ENCODE measurements at places on chromosomes 3 and 15.

DNA sequence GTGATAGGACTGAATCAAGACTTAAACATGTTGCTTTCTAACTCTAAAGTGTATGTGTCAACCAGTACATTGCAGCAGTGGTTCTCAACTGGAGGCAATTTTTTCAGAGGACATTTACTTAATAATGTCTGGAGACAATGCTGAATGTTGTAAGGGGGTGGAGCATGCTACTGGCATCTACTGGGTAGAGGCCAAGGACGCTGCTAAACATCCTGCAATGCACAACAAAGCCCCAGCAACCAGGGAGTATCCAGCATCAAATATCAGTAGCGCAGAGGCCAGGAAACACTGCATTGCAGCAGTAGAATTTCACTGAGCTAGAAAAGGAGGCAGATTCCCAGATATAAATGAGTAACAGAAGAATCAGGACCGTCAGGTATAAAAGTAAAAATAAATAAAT, 79.8 kb upstream of the GRM7 start:
- DNase-seq, result no peak

DNA sequence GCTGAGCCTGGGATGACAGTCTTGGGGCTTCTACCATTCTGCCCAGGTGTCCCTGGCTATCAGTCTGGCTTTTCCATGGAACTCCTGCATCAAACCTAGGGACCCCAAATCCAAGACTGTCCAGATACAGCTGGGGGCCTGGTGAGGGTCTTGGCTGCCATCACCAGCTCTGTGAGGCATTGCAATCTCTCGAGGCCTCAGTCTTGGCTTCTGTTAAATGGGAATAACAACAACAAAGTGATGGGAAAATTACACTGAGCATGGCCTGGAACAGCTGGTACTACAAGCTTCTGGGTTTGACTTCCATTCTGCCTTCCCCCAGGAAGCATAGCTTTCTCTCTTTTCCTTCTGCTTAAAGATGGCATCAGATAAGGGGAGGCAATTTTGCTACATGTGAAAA, 50.0 kb upstream of the LCTL start:
- DNase-seq, result no peak

DNA sequence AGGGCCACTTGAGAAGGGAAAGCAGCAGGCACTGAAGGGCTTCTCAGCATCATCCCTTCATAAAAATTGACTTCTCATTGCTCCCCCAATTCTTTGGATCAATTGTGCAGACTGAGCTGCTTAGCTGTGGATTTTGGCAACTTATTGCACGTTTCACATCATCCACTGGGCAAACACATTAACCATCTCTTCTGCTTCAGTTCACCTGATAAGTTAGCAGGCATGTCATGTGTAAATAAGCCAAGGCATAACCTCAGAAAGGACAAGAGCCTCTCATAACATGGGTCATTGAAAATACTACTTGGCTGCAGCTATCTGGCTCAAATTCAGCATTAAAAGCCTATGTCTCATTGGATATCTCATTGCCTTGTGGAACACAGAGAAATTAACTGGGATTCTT, 366.5 kb downstream of the LRRC3B start:
- DNase-seq, result no peak

- DNase-seq, result no peak
Measured at GRCh38 chr3:173735841-173736240, 338.3 kb downstream of the NLGN1 start.

DNA sequence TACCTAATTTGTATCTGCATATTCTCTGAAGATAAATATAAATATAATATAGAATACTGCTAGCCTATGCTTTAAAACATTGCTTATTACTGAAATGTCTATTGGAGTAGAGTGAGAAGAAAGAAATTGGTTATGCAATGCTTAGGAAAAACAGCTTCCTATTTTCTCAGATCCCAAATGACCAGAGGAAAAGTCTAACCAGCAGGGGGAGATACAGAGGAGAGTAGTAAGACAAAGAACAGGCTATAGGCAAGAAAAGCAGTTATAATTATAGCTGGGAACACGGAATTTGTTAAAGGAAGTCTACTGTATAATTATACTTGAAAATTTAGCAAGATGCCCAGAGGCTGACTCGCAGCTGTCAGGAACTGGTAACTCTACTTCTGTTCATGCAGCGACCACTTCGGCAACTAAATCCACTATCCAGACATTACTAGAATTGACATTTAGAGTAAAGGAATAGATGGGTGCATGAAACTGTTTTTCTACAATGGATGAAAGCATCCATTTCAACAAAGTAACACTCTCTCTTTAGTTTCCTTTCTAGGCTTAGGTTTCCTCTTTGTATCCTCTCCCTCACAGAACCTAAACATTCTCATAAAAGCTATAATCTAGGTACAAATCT, 97.2 kb downstream of the TBC1D5 start:
- DNase-seq, result peak; percentile 61

GRCh38 chr3:39292961-39293360, 13.1 kb upstream of the CX3CR1 start:
- DNase-seq, result no peak

GRCh38 chr3:156291272-156292123, 171.1 kb downstream of the KCNAB1 start:
- DNase-seq, result no peak

GRCh38 chr3:96700322-96701315, 113.8 kb upstream of the EPHA6 start:
- DNase-seq, result no peak

DNA sequence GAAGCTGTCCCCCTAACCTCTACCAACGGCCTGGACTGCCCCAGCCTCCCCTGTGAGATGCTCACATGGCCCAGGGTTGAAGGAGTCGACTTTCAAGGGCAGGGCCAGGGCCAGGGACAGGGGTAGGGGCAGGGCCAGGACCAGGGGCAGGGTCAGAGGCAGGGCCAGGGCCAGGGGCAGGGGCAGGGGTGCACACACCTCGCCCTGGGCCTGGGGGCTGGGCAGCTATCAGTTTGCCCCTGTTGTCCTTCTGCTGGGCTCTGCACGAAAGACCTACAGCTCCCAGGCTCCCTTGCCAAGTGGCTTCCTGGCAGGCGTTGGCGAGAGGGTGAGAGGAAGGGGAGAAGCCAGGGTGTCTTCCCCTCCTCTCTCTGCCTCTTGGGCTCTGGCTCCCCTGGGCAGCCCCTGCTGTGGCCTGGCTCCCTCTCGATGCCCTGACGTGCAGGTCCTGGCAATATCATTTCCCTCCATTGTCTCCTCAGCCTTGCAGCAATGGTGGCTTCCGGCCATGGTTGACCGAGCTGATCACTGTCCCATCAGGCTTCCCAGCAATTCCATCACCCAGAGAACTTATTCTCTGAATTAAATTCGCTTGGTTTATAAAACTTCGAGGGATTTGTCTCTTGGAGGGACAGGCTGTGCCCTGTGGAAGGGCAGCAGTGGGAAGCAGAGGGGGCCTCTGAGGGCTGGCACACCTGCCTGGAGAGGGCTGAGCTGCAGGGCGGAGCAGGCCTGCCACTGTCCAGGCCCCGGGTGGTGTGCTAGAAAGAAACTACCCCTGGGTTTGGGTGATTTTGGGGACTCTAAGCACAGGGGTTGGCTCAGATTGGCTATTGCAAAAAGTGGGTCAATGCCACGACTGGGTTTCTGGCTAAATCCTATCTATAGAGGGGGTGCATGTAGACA, 13.9 kb downstream of the PRR23E start:
- DNase-seq, result no peak

DNA sequence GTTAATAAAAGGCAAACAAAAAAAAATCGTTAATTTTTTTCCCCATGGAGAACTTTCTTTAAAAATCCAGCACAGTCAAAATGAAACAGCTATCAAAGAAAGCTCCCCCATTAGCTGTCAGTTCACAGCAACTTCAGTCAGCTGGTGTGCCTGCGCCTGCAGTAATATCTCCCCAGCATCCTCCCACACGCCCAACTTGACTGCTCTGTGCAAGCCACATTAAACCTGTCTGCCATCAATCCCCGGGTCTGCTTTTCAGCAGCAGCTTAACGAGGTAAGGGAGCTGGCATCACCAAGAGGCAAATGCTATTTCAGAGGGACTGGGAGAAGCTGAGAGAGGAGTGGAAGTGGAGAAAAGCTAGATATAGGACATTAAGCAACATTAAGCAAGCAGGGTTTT, 337.5 kb downstream of the GAP43 start:
- DNase-seq, result no peak

DNA sequence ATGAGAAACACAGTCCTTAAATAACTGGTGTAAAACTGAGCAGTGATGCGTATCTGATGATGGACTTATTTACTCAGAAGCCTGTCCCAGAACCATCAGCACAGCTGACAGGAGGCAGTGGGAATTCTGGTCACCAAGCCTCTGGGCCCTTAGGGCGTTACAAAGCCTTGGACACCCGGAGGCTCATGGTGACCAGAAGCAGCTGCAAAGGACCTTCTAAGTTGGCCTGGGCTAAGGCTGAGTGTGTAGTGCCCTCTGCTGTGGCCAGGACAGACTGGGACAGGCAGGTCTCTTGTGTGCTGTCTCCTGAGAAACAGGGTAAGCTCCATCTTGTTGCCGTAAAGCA, 168.9 kb downstream of the ATP10A start:
- no peak for DNase-seq

DNA sequence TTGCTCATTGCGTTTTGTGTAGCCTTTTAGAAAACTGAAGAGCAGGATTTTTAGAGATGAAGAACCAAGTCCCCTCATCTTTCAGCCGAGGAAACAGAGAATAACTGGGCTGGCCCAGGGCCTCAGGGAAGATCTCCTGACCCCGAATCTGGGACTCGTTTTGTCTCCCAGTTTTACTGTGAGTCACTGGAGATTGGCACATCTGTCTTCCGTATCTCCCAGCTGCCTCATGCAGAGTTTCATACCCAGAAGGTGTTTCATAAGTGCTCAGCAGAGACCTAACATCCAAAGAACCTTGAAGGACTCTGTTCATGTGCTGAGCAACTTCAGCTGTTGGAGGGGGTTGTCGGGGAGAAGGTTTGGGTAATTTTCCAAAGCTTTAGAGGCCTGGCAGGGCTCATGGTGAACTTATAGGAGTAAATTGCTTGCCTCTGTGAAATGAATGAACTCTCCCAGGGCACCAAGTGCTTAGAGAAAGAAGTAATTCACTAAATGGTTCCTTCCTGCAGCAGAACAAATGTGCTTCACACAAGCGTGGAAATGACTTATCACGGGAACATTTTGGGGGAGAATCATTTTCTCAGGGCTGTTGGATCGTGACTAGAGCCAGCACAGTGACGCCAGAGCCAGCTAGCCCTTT, 121.4 kb downstream of the FAM43A start:
- no peak for DNase-seq

GRCh38 chr15:94524565-94524964, 293.2 kb downstream of the MCTP2 start:
- no peak for DNase-seq

GRCh38 chr3:128167646-128167972, 14.3 kb downstream of the EEFSEC start:
- DNase-seq, result no peak

DNA sequence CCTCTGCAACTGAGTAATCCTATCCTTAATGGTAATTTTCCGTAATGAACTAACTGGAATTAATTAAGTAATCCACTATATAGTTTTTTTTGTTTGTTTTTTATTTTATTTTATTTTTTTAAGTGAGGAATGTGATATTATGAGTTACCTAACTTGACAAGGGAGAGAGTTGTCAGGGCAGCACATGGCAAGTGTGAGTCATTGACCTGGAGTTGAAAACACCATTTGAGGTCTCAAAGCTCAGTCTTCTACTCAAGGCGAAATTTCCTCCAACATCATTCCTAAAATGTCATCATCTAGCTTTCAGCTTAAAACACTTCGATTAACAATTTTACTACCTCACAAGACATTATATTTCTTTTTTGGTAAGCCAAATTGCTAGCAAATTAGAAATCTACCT, 87.8 kb downstream of the NECTIN3 start:
- no peak for DNase-seq

- DNase-seq, result no peak
Measured at GRCh38 chr3:18609187-18609586, 184.0 kb upstream of the SATB1 start.

- no peak for DNase-seq
Measured at GRCh38 chr3:78820542-78820941, 947.3 kb downstream of the ROBO1 start.

DNA sequence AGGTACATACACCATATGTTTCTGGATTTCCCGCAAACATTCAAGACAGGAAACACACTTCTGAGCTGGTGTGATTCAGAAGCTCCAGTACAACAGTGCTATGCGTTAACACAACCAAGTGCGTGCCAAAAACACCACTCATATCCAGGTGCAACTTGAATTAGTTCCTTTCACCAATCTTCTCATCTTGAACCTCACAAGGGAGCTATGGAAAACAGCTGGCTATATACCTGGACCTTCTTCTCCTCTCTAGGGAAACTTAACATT, 31.3 kb downstream of the SUSD5 start:
- no peak for DNase-seq

GRCh38 chr3:119588112-119588511, 8.8 kb downstream of the ADPRH start:
- DNase-seq, result no peak

- DNase-seq, result no peak
Measured at GRCh38 chr3:49295489-49296058, 18.5 kb upstream of the C3orf62 start.

GRCh38 chr15:58738046-58738707, 11.3 kb downstream of the ADAM10 start:
- no peak for DNase-seq

GRCh38 chr3:134496471-134497071, 10.7 kb downstream of the CEP63 start:
- no peak for DNase-seq

Measured in NCI-H2081 treated with DMSO at 0.1 percent for 48 hours (cell line).